ENCODE measurements at places on chromosomes 7 and 10.

DNA sequence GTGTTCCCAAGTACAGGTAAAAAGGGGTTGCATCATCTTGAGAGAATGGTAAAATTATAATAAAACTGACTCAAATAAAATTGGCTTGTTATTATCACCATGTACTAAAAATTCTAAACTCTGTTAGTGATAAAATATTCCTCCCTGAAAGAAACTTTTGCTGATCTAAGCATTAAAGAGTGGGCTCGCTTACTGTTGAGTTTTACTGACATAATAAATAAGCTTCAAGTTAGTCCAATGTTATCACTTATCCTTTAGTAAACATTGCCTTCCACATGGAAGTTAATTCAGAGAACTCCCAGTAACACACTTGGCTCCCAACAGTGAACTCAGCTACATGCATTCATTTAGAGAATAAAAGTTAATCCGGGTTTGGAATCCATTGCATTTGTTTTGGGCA is 456.4 kb downstream of the PLXDC2 start:
- no peak for DNase-seq

GRCh38 chr10:43952760-43953159 is 304.1 kb upstream of the ZNF32 start:
- DNase-seq, result no peak

- no peak for DNase-seq
Observed at GRCh38 chr10:49678827-49679479, 498 bp upstream of the C10orf53 start.

- DNase-seq, result no peak
Observed at GRCh38 chr10:27245836-27246235, 5.2 kb upstream of the ACBD5 start.

DNA sequence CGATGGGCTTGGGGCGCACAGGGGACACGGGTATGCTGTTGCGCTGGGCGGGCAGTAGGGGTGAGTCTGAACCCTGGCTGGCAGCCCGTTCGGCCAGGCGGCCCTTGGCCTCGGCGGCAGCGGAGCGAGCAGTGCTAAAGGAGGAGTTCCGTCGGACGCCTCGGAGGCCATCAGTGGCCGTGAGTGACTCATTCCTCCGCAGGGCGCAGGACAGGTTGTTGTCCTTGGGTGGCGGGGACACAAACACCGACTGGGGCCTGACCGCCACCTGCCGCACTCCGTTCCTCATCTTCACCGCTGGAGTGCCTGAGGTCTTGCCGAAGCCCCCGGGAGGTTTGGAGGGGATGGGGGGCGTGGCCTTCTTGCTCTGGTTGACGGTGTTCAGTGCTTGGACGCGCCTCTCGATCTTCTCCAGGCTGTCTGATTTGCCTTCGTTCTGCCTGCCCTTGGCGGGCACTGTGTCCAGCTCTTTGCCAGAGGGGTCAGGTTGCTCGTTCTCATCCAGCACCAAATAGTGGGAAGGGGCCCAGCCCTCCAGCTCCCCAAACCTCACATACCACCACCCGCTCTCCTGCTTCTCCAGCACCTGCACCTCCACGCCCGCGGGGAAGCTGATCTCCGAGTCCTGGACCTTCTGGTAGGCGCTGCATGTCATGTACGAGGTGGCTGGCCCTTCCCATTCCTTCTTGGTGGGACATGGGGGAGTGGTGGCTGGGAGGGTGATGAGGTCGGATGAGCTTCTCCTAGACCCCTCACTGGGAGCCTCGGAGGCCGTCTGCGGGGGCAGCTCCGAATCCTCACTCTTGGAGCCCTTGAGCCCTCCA is 108.7 kb downstream of the NEURL1 start:
- no peak for DNase-seq

- no peak for DNase-seq
Observed at GRCh38 chr10:129879655-129880054, 84.4 kb downstream of the EBF3 start.

DNA sequence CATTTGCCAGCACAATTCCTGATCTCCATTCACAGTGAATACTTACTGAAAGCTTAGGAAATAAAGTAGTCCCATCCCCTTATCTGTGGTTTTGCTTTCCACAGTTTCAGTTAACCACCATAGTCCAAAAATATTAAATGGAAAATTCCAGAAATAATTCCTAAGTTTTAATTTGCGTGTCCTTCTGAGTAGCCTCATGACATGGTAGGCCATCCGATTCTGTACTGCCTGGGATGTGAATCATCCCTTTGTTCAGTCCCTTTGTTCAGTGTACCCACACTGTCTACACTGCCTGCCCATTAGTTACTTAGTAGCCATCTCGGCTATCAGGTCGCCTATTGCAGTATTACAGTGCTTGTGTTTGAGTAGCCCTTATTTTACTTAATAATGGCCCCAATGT is 14.2 kb downstream of the RAB11FIP2 start:
- no peak for DNase-seq

DNA sequence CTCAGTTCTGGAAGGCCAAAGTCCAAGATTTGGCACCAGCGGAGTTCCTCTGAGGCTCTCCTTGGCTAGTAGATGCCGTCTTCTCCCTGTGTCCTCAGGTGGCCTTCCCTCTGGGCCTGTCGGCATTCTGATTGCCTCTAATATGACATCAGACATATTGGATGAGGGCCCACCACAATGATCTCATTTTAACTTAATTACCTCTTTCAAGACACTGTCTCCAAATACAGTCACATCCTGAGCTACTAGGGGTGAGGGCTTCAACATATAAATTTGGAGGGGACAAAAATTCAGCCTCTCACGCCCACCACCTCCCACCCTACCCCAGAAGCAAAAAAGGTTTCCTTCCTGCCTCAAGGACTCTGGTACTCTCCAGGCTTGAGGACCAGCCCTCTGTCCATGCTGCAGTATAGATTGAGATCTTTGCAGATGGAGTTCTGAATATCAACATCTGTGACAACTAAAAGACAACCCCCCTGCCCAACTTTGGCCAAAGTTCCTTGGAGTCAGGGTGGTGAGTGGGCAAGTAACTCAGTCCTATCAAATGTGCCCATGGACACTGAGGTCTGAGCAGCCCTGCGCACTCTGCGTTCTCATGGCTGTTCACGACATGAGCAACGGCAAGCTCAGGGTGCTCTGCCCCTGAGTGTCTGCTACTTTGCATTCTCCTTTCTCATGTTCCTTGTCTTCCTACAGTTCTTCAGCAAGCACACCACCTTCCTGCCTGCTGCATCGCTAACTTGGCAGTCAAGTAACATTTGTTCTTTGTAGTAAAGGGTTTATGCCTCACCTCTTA is 11.5 kb downstream of the TMEM176B start:
- peak; percentile 71 for DNase-seq

DNA sequence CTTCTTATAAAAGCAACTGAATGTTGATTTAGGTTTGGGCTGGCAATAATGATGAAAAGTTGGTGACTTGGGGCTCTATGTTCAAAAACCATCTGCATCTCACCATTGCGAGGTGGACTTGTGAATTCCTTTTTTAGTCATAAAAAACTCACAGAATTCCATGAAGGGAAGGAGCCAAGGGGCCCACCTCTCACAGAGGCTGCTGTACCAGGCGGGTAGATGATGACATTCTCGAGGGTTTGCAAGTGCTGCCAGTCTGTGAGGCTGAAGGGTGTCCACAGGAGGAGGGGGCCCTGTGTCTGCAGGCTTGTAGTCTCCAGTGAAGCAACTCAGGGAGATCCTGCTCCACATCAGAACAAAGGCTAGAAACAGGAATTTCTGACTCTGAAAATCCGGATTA is 195.5 kb upstream of the ZNF32 start:
- no peak for DNase-seq

DNA sequence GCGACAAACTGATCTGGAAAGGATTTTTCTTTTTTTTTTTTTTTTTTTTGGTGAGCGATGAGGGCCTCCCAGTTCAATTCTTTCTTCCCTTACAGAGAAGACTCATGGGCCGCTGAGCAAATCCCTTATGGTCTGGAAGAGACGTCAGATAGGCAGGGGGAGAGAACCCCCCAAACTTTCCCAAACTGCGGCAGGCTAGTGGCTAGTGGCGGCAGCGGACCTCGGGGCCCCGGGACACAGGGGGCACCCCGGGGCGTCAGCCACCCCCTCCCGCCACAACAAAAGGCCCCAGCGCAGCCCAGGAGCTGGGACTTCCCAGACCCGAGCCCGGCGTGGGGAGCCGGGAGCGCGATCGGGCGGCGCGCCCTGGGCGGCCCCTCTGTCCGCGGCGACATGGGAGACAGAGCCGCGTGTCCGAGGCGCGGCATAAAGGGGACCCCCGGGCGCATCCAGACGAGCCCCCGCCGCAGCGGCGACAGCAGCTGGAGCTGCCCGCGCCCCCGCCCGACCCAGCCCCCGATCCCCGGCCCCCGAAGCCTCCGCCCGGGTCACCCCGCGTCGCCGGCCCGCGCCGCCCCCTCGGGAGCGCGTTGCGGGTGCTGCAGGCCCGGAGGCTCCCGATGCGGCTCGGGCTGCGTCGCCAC is 755 bp downstream of the FAM171A1 start:
- DNase-seq, result peak; percentile 52

DNA sequence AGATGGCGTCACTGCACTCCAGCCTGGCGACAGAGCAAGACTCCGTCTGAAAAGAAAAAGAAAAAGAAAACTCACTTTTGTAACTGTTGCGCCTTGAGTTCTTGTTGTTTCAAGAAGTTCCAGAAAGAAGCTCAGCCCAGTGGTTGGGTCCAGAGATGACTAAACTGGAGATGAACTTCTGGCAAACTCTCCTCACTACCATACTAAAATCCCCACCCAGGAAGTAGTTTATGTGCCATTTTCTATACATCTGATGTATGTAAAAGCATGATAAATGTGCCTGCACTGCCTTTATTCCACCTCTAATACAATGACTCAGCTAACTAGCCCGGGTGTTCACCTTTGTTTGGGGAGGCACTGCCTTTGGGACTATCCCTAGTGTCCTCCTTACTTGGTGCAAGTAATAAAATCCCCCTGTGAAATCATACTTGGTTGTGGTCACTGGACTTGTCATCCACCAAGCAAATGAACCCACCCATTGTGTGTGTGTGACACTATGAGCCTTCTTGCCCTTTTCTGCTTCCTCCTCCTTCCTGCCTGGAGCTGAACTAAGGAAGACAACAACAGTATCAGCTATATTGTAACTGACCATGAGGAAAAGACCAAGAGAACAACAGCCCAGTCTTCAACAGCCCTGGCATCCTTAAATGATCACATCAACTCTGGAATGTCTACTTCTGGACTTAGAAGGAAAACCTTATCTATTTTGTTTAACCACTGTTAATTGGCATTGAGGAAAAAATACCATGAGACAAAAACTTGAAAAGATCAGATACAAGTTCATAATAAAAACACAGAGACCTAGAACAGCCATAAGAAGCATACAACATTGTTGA is 33.6 kb downstream of the JMJD1C start:
- no peak for DNase-seq

DNA sequence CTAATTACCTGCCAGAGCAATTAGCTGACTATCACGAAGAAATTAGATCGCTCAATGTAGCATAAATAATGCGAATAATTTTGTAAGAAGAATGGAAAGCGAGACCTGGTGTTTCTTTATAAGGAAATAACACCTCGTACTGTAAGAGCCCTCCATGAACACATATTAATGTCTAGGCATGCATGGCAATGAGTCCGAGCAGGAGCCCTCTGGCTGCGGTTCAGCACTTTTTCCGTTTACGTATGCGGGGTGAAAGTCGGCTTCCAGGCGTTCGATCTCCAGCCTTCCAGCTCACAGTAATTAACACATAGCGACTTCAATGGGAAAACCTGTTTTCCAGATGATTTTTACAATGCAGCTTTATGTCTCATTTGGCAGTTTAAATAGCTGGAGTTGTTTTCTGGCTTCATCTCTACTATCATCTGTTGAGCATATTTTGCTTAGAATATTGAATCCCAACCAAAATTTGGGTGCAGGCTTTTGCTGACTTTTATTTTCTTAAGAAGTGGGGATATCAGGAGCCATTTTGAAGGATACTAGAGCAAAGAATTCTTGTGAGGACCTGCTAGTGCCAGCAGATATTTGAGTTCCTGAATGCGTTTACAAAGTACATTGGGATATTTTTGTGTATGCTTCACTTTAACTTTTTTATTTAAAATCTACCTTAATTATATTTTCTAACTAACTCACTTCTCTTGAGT is 7.2 kb upstream of the SP8 start:
- DNase-seq, result no peak
